Karpas-422 (cell line): ENCODE measurements at places on chromosomes 5 and 9. TPM values are rescaled to one million over a fixed set of nuclear protein-coding genes. Genes with fewer than 3 reads are reported as not detected.
A peak's percentile ranks its signal among the peaks of the same experiment; 100 is the strongest.

GRCh38 chr9:97802276-97802675, 50.8 kb upstream of the FOXE1 start:
- H3K4me3 ChIP-seq: no peak overlapping the region
- no peaks in the 10 kb centered on the region for H3K27me3 ChIP-seq
- H3K27ac ChIP-seq: no peak overlapping the region
- DNase-seq: no peak
- no peaks in the 10 kb centered on the region for H3K36me3 ChIP-seq

DNA sequence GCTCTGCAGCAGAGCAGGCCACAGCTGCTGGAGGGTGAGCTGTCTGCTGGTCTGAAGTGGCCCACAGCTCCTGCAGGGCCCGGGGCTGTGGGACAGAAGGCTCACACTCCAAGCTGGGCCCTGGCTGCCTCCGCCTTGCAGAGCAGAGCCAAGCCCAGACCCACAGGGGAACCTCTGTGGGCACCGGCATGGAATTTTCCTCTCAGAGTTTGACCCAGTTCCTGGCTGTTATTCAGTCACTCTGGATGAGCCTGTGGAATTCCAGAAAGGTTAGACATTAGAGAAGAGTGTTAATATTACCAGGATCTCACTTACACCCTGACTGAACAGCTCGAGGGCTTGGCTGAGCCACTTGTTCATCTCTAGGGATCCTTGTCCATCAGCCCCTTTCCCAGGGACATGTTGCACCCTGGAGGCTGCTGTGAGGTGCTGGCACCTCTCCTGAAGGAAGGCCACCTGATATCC, 17.5 kb downstream of the IL9 start:
- no peak for DNase-seq
- no peak overlapping the region for H3K4me3 ChIP-seq
- H3K36me3 ChIP-seq: no peaks in the 10 kb centered on the region
- peaks cover 5% of the 10 kb centered on the region for H3K4me1 ChIP-seq

DNA sequence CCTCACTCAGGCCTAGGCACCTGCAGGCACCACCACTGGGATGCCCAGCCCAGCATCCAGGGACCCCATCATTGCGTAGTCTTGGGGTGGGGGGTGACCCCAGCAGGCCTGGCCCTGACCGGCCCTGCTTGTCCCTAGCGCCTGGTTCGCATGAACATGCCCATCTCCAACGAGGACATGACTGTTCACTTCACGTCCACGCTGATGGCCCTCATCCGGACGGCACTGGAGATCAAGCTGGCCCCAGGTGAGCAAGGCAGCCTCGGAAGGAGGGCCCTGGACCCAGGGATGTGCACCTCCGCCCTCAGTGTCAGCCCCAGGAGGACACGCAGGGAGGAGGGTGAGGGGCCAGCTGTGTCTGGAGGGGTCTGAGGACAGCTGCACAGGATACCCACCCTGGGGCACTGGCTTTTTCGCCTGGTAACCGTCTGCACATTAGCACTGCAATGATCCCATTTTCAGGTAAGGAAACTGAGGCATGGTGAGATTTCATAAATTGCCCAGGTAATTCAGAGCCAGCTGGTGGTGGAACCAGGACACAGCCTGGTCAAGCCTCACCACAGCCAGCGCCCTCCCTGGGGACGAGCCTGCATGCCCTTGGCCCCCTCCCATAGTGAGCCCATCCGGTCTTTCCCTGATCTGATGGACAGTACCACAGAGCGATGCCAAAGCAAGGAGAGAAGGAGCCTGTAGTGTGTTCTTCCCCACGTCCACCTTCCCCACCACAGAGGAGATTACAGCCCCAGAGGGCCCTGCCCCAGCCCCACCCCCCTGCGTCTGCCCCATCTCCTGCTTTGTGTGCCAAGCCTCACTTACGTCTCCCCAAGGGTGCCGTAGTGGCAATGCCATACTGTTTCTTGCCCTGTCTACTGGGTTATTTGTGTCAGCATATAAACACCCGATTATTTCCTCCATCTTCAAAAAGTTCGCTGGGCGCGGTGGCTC, 228.3 kb downstream of the CACNA1B start:
- H3K4me3 ChIP-seq: no peak overlapping the region
- H3K27me3 ChIP-seq: no peaks in the 10 kb centered on the region
- no peaks in the 10 kb centered on the region for H3K4me1 ChIP-seq

GRCh38 chr9:15155323-15155722, 151.7 kb downstream of the TTC39B start:
- peaks cover 54% of the 10 kb centered on the region for H3K4me1 ChIP-seq
- H3K27ac ChIP-seq: peak overlapping the region; percentile 91
- peak; percentile 45 for DNase-seq
- H3K27me3 ChIP-seq: no peaks in the 10 kb centered on the region
- H3K4me3 ChIP-seq: peak overlapping the region; percentile 57

DNA sequence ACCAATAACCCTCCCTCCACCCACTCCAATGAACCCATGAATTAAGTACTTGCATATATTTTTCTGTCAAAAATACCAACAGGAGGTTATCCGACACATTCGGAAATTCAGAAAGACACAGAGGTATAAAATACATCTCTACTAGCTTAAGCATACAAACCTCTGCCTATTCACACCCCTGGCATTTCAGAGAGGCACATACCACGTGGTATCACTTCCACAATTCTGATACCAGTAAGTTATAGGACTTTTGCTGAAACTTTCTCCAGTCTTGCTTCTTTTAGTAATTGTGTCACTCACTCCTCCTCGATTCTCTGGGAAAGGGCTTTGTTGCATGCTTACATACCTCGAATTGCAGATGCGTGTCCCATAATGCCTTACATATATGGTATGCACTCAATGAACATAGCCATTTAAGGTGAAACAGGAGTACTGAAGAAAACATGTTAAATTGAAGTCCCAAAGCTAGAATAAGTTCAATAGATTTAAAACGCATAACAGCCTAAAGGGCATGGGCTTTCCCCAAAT, 58.1 kb downstream of the TLE1 start:
- H3K4me3 ChIP-seq: no peak overlapping the region
- no peak overlapping the region for H3K27ac ChIP-seq
- no peaks in the 10 kb centered on the region for H3K27me3 ChIP-seq

- no peak within 1 kb of the TSS for H3K27ac ChIP-seq
- DNase-seq: no peak
- no peaks in the 10 kb centered on the region for H3K27me3 ChIP-seq
- peaks cover 6% of the 10 kb centered on the region; the same call in 1 of the 2 replicates for H3K4me1 ChIP-seq
- no peak within 1 kb of the TSS for H3K4me3 ChIP-seq
These were observed at the start of gene GRIN1 for GRCh38 chr9:137138722-137139467. Gene GRIN1, plus strand, starts transcription at chr9:137139154. Its CDS starts 333 bp downstream, at chr9:137139487.

DNA sequence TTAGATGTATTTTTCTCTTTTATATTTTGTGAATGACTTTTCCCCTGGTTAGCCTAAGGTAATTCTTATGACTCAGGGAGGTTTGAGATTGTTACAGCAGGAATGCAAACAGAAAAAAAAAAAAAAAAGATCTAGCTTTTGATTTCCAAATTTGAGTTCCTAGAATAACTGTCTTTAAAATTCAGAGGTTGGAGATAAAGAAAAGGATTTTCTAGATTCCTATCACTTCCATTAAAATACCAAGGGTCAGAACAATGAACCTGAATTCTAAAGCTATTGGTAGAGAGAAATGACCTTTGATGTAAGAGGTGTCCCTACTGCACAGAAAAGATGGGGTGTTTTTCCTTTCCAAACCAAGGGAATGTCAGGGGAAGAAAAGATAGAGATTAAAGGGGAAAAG, 262.5 kb downstream of the DOCK8 start:
- no peak overlapping the region for H3K4me3 ChIP-seq
- H3K4me1 ChIP-seq: no peaks in the 10 kb centered on the region
- DNase-seq: no peak
- H3K27me3 ChIP-seq: no peaks in the 10 kb centered on the region
- no peak overlapping the region for H3K27ac ChIP-seq

- no peak within 1 kb of the TSS for H3K27ac ChIP-seq
- H3K4me3 ChIP-seq: no peak within 1 kb of the TSS
- DNase-seq: no peak
- H3K4me1 ChIP-seq: no peaks in the 10 kb centered on the region
- H3K27me3 ChIP-seq: no peaks in the 10 kb centered on the region
- H3K36me3 ChIP-seq: no peaks in the 10 kb centered on the region
These were observed at the start of gene SNCAIP for GRCh38 chr5:122311961-122312590. Gene SNCAIP, plus strand, starts transcription at chr5:122312237. Its CDS starts 78,898 bp downstream, at chr5:122391135.

DNA sequence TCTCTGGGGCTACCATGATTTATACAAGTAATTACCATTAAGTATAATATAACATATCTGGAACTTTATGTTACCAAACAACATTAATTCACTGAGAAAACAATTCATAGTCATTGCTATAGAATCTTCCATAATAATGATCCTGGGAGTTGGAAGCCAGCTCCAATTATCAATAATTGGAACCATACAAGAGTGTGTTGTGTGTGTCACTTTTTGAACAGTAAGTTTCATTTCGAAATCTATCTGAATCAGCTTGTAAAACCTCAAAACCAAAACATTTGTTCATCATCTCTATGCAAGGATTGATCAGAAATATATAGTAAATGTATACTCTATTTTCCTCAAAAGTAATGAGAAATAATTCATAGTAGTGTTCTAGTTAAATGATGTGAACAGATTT, 348.1 kb downstream of the ARL15 start:
- DNase-seq: no peak
- H3K27me3 ChIP-seq: no peaks in the 10 kb centered on the region

DNA sequence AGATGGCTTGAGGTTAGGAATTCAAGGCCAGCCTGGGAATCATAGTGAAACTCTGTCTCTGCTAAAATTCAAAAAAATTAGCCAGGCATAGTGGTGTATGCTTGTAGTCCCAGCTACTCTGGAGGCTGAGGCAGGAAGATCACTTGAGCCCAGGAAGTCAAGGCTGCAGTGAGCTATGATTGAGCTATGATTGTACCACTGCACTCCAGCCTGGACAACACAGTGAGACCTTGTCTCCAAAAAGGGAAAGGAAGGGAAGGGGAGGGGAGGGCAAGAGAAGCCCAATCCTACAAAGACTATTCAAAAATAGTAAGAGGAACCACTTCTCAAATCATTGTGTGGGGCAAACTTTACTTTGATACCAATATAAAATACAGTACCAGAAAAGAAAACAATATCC, 11.2 kb downstream of the SEMA4D start:
- no peaks in the 10 kb centered on the region for H3K36me3 ChIP-seq
- no peak for DNase-seq
- H3K27ac ChIP-seq: no peak overlapping the region
- H3K4me1 ChIP-seq: peaks cover 22% of the 10 kb centered on the region

GRCh38 chr5:125812651-125813050, 610.6 kb upstream of the GRAMD2B start:
- no peaks in the 10 kb centered on the region for H3K36me3 ChIP-seq
- H3K27me3 ChIP-seq: no peaks in the 10 kb centered on the region
- H3K27ac ChIP-seq: no peak overlapping the region
- H3K4me3 ChIP-seq: no peak overlapping the region
- no peak for DNase-seq
- no peaks in the 10 kb centered on the region for H3K4me1 ChIP-seq

DNA sequence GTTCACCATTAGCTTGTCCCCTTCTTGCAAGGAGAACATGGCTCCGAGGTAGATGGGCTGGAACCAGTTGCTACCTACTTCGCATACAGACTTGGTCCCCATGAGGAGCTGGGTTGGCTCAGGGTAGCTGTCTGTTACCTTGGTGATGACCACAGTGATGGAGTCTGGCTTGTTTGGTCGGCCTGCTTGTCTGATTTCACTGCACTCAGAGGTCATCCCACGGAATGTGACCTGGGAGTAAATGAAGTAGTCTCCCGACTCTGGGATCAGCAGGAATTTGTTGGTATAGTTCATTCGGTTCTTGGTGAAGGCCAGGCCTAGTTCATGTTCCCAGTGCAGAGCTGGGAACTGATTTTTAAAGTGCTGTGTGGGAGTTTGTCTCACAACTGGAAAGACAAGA, 15.3 kb downstream of the TNFSF15 start:
- no peaks in the 10 kb centered on the region for H3K27me3 ChIP-seq
- H3K27ac ChIP-seq: no peak overlapping the region
- DNase-seq: no peak
- H3K4me1 ChIP-seq: peaks cover 91% of the 10 kb centered on the region
- peaks cover 74% of the 10 kb centered on the region for H3K36me3 ChIP-seq
- H3K4me3 ChIP-seq: no peak overlapping the region

- H3K4me3 ChIP-seq: no peak overlapping the region
- no peaks in the 10 kb centered on the region for H3K27me3 ChIP-seq
- no peaks in the 10 kb centered on the region for H3K4me1 ChIP-seq
- no peaks in the 10 kb centered on the region for H3K36me3 ChIP-seq
- no peak for DNase-seq
- no peak overlapping the region for H3K27ac ChIP-seq
These were observed 151.5 kb downstream of the SLF1 start for GRCh38 chr5:94769996-94770395.

DNA sequence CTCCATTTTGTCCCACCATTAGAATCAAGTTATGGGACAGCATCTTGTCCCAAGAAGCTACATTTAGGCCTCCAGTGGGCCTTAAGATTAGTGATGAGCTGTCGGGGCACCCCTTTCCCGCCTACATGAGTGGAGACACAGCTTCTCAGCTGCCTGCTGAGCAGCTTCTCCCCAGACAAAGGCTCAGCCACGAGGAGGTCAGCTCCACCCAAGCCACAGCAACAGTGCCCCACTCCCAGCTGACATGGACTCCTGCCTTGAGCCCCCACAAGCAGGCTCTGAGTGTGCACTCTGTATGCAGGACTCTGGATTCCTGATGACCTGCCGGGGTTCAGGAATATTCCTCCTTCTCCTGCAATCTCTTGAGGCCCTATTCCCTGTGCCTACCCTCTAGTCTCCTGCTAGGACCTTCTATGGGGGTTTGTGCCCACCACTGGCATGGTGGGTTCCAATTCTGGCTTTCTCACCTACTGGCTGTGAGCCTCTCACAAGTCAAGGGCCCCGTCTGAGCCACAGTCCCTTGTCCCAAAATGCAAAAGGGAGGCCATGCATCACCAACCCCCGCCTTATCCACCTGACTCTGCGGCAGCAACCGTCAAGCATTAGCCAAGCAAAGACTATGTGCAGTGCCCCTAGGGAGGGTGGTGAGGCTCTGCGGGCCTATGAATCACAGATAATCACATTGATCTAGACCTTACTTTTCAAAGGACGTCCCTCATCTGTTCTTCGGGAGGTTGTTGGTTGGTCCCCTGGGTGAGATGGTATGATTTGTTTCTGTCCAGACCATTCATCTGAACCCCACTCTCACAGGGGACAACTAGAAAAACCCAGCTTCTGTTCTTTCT, 269.1 kb downstream of the MED10 start:
- no peaks in the 10 kb centered on the region for H3K36me3 ChIP-seq
- DNase-seq: peak; percentile 41
- H3K4me3 ChIP-seq: no peak overlapping the region
- H3K27ac ChIP-seq: no peak overlapping the region
- H3K27me3 ChIP-seq: no peaks in the 10 kb centered on the region
- H3K4me1 ChIP-seq: peaks cover 24% of the 10 kb centered on the region

- no peaks in the 10 kb centered on the region for H3K4me1 ChIP-seq
- H3K36me3 ChIP-seq: no peaks in the 10 kb centered on the region
- H3K27ac ChIP-seq: no peak overlapping the region
- H3K4me3 ChIP-seq: no peak overlapping the region
These were observed 31.6 kb upstream of the ADCY2 start for GRCh38 chr5:7364226-7364875.

- no peak for DNase-seq
- no peaks in the 10 kb centered on the region for H3K36me3 ChIP-seq
- no peak overlapping the region for H3K4me3 ChIP-seq
- H3K4me1 ChIP-seq: no peaks in the 10 kb centered on the region
These were observed 15.5 kb downstream of the ACER2 start for GRCh38 chr9:19424176-19424779.

Gene SNX2
- total RNA-seq: 30.6 and 76.2 TPM in 2 replicates

Gene LCN2
- total RNA-seq: not detected in 2 replicates

Gene TEX48
- total RNA-seq: not detected in 2 replicates

Gene ELOVL7
- total RNA-seq: 0.11 TPM in 1 of 2 replicates, not detected in the other

Gene PCDHGA2
- 0.04 TPM in 1 of 2 replicates, not detected in the other for total RNA-seq

Gene ARSK
- 5.6 and 8.8 TPM in 2 replicates for total RNA-seq
